SJSA1 (cell line): ENCODE measurements at places on chromosomes 7 and 10.

GRCh38 chr7:304574-305409 is 14.8 kb downstream of the FOXL3 start:
- DNase-seq, result no peak

- no peak for DNase-seq
Measured at GRCh38 chr7:5636446-5636835, 145.0 kb downstream of the RNF216 start.

DNA sequence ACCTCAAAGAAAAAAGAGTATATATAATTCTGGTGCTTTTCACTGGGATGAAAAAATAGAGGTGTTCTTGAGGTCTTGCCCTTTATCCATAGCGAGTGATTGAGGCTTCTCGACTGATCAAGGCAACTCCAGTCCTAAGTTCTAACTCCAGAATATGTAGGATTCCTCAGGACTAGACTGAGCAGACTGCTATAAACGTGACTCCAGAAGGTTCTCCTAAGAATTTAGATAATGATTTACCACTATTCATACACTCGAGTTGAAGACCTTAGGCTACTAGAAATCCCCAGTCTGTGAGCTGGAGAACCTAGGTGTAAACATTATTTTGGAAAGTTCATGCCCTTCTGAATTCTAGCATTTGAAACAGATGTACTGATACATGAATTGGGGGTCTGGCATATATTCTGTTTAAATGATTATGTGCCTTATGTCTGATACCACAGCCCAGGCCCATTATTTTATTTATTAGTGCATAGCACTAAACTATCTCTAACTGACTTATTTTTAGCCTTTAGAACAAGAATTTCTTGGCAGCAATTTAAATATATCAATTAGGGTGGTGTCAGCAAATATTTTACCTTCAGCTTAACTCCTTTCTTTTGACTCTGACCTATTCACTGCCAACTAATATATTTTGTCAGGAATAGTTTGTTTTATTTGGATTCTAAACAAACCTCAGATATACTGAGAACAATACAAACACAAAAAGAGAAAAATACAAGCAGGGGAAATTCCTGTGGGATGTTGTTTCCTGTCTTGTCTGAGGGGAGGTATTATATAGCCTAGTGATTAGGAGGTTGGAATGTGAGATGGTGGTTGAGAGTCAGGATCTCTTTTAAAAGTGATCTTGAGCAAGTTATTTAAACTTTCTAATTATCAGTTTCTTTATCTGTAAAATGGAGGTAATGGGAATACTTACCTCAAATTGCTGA is 75.8 kb downstream of the PODXL start:
- DNase-seq, result no peak

GRCh38 chr10:119450606-119451299 is 91.8 kb downstream of the RGS10 start:
- DNase-seq, result no peak

- DNase-seq, result no peak
Measured at GRCh38 chr10:63829020-63829419, 307.8 kb downstream of the REEP3 start.

DNA sequence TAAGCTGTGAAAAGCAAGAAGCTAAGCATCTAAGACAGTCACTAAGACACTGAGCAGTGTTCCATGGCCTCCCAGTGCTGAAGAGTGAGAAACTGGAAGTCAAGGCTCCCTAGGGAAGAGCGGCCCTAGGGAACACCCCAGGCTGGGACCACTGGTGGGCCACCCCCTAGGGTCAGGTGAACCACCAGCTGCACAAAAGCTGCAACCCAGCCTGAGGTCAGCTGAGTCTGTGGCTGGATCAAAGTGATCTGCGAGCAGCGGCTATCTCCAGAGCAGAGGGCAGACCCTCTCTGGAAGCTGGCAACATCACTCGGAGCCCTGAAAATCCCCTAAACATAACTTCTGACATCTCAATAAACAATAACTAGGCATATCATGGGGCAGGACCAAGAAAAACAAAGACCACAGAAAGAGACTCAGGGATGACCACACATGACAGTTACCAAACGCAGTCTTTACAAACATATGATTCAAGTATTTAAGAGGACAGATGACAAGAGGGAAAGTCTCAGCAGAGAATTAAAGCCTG is 125.8 kb downstream of the DLG5 start:
- no peak for DNase-seq

GRCh38 chr10:60896810-60897209 is 47.2 kb downstream of the RHOBTB1 start:
- no peak for DNase-seq

DNA sequence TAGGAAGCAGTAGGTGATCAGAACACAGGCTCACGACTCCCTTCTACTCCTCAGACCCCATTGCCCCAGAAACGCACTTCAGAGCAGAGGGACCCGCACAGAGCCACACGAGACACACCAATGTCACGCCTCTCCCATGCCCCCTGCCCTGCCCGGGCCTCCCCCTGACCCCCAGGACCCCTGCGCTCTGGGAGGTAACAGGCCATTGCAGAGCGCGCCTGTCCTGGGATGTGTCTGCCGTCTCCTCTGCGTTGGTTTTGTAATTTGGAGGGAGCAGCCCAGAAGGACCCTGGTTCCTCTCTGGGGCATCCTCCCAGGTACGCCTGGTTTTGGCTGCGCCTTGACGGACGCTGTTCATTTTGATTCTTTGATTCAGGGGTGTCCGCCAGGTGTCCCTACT is 85.4 kb downstream of the UNCX start:
- DNase-seq, result no peak

- DNase-seq, result peak; percentile 27
Measured at GRCh38 chr10:42943025-42943818, 133.6 kb upstream of the RET start.

DNA sequence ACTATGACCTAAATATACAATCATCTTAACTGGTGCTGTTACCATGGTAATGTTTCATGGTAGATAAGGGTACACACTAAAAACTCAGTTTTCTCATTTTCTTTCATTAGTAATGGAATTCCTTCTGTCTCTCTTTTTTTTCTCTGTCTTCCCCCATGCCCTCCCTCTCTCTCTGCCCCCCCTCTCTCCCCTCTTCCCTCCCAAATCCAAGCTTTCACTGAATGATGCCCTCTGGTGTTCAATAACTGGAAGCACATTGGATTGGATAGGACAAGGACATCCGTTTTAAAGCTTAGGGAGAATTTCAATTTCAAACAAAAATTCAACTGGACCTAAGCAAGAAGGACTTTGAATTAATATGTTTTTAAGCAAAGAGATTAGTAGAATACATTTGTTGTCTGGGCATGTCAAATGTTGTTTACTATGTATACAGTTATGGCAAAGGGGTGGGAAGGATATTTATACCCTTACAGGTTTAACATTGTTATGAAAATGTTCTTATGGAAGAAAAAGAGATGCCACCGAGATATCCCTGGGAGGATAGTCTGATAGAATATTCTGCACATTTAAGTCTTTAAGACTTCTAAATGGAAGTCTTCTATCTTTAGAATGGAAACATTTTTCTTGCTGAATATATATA is 6.1 kb downstream of the CHRM2 start:
- DNase-seq, result no peak

- DNase-seq, result peak; percentile 31
Measured at GRCh38 chr7:4072161-4072925, 609.8 kb upstream of the FOXK1 start.

DNA sequence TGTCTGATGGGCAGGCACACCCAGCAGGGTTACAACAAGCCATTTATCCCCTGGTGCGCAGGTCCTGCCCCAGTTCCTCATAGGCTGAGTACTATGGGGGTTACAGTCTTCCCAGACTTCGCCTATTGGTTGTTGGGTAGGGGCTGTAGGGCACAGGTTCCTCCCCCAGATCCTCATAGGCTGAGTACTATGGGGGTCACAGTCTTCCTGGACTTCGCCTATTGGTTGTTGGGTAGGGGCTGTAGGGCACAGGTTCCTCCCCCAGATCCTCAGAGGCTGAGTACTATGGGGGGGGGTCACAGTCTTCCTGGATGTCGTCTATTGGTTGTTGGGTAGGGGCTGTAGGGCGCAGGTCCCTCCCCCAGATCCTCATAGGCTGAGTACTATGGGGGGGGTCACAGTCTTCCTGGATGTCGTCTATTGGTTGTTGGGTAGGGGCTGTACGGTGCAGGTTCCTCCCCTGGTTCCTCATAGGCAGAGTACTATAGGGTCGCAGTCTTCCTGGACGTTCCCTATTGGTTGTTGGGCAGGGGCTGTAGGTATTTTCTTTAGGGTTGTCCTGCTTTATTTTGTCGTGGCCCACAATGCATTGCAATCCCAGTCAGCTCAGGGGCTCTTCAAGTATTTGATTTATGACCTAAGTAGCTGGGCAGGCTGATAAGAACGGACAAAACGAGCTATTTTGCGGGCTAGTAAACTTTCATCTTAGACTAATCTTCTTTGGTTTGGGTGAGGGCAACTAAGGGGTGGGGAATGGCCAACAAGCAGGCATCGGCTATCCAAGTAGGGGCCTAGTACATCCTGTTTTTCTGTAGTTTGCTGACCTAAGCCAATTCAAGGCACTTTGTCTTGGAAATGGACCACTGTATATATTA is 3.4 kb downstream of the LRRC27 start:
- no peak for DNase-seq
